ENCODE measurements at places on chromosomes 16 and 17.

- no peak for DNase-seq
Measured at GRCh38 chr16:88681709-88682451, 4.4 kb downstream of the SNAI3 start.

GRCh38 chr16:50699326-50700159, 6.1 kb downstream of the NOD2 start:
- DNase-seq, result peak; percentile 59

GRCh38 chr17:1871756-1872155, 42.0 kb downstream of the RPA1 start:
- DNase-seq, result no peak

GRCh38 chr16:740459-740763, 386 bp downstream of the CIAO3 start:
- DNase-seq, result no peak

- DNase-seq, result no peak
Measured at GRCh38 chr17:77279448-77280303, 138.9 kb downstream of the SEC14L1 start.

GRCh38 chr17:37037590-37038155, 88.9 kb downstream of the AATF start:
- DNase-seq, result no peak

GRCh38 chr16:83040174-83040573, 413.4 kb downstream of the CDH13 start:
- DNase-seq, result peak; percentile 41

- peak; percentile 2 for DNase-seq
Measured at GRCh38 chr17:35404360-35404759, 27.9 kb downstream of the SLFN12 start.

GRCh38 chr17:64780096-64781013, 118.2 kb upstream of the SMURF2 start:
- no peak for DNase-seq

- DNase-seq, result no peak
Measured at GRCh38 chr16:13944816-13945215, 24.9 kb downstream of the ERCC4 start.

DNA sequence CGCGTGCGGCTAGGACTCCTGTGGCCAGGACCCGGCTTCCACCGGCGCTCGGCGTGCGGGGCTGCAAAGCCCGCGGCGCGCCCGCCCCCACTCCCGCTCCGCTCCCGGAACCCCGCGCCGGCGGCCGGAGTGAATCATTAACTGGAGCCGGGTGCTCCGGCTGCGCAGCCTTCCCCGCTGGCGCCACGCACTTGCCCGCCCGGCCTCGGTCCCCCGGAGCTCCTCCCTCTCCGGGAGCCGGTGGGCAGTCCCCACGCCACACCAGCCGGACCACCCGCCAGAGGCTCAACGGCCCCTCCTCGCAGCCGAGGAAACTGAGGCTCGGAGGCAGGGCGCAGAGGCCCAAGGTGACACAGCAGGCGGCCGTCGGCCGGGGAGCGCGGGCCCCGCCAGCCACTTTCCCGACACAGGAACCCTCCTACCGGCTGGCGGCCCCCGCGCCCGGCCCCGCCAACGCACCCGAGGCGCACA, 580 bp downstream of the BCAR1 start:
- DNase-seq, result no peak

Data from choroid plexus epithelial cell (primary cell).